ENCODE measurements at places on chromosomes 13 and 19.

- DNase-seq = no peak
Observed at GRCh38 chr19:21604351-21604926, 99.0 kb downstream of the ZNF429 start.

- DNase-seq = no peak
Observed at GRCh38 chr13:45434556-45435371, 16.6 kb upstream of the SLC25A30 start.

DNA sequence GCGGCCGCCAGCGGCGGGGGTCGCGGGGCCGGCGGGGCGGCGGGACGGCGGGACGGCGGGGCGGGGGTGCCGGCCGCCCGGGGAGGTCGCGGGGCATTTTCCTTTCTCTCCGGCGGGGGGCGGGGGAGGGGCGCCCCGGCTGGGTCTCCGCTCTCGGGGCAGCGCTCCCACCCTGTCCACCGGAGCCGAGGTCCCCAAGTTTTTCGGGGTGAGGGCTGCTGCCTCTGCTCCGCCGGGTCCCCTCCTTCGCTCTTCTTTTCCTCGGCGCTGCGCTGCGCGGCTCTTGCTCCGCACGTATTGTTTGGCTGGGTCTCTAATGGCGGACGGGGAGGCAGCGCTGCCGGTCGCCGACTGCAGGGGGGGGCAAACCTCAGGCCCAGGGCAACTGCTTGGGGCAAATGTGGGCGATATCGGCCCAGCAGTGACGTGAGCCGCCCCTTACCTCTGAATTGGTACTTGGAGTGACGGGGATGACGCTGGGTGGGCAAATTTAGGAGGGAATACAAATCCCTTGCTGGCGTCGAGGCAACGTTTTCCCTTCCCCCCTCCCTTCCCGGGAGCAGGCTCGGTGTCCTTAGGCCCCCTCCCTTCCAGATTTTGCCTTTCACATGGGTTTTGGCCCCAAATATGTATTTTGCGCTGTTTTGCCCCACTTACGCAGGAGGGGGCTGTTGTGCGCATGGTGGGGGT lies 759 bp downstream of the ZMYM2 start:
- peak; percentile 72 for DNase-seq

- DNase-seq = no peak
Observed at GRCh38 chr19:18194181-18194530, 1.1 kb downstream of the MPV17L2 start.

DNA sequence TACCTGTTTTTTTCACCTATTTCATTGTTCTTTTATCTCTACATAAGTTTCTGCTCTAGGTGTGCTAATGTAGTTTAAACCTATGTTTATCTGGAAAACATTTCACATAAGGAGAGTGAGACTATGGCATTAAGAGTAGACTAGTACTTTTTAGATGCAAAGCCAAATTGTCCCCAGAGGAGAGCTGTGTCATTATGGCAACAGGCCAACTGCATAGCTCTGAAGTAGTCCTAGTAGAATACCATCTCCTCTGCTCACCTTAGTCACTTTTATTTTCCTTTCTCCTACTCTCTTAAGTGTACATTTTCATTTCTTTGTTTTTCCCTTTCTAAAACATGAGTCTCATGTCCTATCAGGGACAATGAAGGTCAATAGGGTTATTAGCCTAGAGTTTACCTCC lies 123.1 kb downstream of the ITGBL1 start:
- DNase-seq = no peak

GRCh38 chr13:25064396-25064795 lies 31.5 kb upstream of the PABPC3 start:
- no peak for DNase-seq

GRCh38 chr19:38703509-38703908 lies 40.8 kb downstream of the CAPN12 start:
- no peak for DNase-seq

- DNase-seq = no peak
Observed at GRCh38 chr13:21053231-21053630, 8.2 kb downstream of the LATS2 start.

DNA sequence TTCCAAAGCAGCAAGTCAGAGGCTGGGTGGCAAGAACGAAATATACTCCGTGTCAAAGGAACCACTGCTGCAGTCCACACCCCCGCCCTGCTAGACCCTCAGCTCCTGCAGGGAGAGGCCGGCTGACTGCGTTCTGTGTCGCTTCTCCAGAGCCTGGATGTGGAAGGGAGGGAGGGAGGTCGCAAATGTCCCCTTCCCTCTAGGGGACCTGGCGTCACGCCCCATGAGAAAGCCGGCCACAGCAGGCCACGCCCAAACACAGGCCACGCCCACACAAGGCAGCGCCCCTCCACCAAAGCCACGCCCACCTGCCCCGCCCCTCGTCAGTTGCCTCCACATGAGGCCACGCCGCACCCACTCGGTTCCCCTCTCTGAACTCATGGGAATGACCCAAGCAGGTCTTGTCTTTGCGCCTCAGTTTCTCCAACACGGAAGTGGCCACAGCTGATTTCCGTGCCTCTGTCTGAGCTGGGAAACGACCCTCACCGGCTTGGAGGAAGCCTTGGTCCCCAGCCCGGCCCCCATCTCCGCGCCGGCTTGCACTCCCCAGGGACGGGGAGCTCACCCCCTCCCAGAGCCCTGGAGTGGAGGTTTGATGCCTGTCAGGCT lies 38.4 kb upstream of the TCF3 start:
- peak; percentile 34 for DNase-seq

- DNase-seq = no peak
Observed at GRCh38 chr19:10828981-10829821, 6.8 kb downstream of the TMED1 start.

DNA sequence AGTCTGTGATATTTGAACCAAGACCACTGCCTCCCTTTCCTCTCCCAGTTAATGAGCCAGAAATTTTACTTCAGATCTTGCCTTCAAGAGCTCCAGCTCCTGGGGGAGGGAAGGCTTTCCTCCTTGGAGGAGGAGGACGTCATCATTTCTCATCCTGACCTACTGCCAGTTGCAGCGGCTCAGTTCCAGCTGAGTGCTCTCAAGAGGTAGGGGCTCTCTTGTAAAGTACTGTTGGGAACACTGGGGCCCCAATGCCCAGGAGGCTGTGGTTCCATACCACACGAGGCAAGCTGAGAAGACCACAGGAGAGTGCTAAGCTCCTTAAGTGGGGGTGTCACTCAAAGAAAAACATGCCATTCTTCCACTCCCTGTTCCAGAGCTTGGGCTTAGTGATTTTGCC lies 36.2 kb downstream of the METTL21C start:
- DNase-seq = no peak

GRCh38 chr19:48631225-48631624 lies 6.0 kb downstream of the DBP start:
- peak; percentile 64 for DNase-seq

- DNase-seq = no peak
Observed at GRCh38 chr13:66074018-66074615, 1156.0 kb downstream of the PCDH9 start.

GRCh38 chr19:32676186-32676894 lies 692 bp downstream of the RGS9BP start:
- DNase-seq = no peak

GRCh38 chr13:114101358-114102130 lies 30.9 kb downstream of the RASA3 start:
- DNase-seq = no peak

DNA sequence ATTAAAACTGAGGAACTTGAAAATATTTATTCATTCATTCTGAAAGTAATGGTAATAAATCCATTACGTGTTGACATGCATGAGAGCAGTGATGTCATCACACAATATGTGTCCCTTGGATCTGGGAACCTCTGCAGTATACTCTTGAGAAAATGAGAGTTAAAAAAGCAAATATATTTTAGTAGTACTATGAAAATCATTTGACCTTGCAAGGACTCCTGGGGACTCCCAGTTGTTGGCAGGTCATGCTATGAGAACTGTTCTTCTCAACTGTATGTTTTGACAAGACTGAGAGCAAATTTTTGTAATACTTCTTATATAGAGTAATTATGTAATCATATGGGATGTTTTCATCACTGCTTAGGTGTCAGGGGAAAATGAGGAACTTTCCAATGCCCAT lies 249.4 kb downstream of the PCCA start:
- no peak for DNase-seq

- DNase-seq = no peak
Observed at GRCh38 chr19:52191951-52192350, 2.1 kb downstream of the PPP2R1A start.

DNA sequence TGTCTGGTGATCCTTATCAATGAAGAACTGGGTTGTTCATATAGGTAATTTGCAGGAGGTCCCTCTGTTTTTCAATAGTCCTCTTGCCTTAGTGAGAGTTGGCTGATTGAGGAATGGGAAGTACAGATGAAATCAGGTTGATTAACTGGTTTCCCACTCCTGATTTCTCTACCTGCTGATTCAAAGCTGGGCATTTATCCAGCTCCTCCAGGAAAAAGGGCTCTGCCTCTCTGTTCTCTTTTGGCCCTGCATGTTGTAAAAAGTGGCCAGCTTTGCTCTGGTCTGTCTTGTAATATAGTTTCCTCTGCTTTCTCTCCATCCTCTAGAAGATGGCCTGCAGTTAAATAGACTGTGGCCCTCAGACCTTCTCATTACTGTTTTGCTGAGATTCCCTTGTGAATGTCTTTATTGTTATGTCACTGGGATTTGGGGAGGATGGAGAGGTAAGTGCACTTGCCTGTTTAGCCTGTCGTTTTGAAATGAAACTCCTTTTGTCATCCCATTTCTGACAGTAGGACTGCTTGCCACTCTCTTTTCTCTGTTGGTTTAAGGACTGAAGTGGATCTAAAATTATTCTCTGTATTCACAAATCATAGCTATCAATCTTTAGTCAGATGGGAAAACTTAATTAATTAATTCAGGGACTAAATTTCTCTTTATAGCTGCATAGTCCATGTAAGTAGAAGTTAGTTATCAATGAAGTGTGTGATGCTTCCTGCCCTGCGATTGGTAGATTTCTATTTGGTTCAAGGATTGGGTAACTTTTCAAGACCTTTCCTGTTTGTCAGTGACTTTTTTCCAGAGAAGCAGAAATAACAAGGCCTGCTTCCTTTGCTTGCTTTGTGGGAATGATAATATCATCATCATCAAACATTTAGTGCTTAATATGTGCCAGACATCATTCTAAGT lies 28.5 kb downstream of the GARRE1 start:
- no peak for DNase-seq

DNA sequence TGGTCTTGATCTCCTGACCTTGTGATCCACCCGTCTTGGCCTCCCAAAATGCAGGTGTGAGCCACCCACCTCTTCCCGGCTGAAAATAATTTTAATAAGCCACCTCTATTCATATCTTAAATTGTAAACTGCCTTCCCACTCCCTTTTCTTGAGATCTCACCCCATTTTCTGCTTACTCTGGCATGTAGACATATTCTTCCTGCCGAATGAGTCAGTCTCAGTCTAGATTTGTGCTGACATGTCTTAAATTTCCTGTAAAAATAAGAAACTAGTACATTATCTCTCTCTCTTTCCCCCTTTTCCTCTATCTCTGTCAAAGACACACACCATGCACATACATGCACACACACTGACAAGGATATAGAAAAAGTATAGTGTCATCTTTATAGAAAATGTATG lies 60.9 kb downstream of the THSD1 start:
- no peak for DNase-seq

DNA sequence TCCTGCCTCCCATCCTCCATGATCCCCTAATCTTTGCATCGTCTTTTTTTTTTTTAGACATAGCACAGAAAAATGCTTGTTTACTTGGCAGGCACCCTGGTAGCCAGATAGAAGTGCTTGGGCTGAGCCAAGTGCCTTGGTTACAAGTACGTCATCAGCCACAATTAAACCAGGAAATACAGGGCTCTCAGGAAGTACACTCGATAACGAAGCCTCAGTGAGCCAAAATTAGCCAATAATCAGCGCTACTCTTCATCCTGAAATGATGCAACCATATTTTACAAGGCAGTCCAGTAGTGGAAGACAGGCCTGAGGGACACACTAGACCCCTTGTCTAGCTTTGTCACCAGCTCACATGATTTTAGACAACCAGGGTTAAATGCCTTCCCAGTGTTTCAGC lies 194.0 kb upstream of the NBEA start:
- peak; percentile 88 for DNase-seq

DNA sequence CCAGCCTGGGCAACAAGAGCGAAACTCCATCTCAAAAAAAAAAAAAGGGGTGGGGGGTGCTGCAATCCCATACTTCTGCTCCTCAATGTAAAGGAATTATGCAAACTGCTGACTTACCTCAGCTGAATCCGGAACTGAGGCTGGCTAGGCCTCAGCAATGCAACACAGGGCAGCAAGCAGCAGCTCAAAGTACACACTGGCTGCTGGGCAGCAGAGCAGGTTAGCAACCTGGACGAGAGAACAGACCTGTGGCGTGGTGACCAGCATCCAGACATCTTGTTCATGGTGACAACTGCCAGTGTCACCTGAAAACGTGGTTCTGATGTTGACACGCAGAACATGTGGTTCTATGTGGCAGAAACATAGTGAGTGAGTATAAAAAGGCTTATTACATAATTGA lies 28.1 kb downstream of the ZNF14 start:
- DNase-seq = no peak

GRCh38 chr13:44822291-44822690 lies 167.0 kb downstream of the NUFIP1 start:
- DNase-seq = no peak

- DNase-seq = no peak
Observed at GRCh38 chr13:103168901-103169508, 102.8 kb upstream of the SLC10A2 start.

DNA sequence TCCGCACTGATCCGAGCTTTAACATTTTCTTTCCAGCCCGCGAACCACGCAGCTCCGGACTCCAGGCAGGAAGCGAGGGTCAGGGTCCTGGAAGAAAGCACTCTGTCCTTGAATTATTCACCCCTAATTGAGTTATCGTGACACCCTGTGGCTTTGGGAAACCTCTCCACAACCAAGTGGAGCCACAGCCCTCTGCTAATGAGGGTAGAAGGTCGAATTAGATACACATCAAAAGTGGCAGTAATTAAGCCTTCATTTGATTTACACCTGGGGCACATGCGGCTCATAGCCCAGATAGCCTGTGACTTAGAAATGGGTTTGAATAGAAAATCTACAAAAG lies 15.9 kb upstream of the RNF17 start:
- no peak for DNase-seq

DNA sequence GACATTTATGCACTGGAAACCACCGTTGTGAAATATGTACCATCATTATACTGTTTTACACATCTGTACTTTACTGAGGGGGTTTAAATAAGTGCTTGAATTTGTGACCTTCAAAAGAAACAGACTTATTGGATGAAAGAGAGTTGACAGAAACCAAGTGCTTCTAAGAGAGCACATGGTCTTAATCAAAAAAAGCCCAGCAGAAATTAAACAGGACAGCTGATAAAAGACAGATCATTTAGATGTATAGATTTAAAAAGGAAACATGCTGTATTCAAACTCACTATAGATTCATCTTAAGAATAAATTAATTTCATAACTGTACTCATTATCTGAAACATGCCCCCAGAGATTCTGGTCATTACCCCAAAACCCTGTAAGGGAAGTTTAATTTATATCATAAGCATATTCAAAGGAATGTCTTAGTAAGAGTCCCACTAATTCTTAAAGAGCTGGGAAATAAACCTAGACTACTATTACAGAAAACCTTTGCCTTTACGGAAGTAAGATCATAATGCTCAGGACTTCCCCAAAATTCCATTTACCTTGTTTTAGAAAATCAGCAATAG lies 421.8 kb downstream of the DCT start:
- DNase-seq = no peak

- DNase-seq = no peak
Observed at GRCh38 chr13:82800391-82800790, 1081.9 kb downstream of the SLITRK1 start.

- no peak for DNase-seq
Observed at GRCh38 chr19:55297267-55297666, 13.5 kb downstream of the BRSK1 start.

Data from HT-29 (cell line).